CD8-positive, alpha-beta memory T cell (primary cell): ENCODE measurements at places on chromosomes 6 and 20. TPM values are rescaled to one million over a fixed set of nuclear protein-coding genes. Genes with fewer than 3 reads are reported as not detected.

DNA sequence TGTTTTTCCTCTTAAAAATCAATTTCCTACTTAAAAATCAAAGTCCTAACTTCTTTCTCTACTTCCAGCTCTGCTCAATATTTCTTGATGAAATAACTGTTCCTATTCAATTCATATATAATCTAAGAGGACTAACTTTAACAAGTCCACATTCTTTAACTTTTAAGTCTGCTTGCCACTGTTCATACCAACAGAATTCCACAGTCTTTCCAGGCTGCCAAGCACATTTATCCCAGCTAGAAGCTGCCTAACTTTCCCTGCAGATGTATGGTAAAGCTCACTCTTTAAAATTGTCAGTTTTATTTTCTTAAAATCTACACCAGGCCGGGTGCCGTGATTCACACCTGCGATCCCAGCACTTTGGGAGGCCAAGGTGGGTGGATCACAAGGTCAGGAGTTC is 11.5 kb downstream of the CALHM6 start:
- no peak for DNase-seq

GRCh38 chr20:50335105-50335504 is 144.5 kb downstream of the CEBPB start:
- no peak for DNase-seq

DNA sequence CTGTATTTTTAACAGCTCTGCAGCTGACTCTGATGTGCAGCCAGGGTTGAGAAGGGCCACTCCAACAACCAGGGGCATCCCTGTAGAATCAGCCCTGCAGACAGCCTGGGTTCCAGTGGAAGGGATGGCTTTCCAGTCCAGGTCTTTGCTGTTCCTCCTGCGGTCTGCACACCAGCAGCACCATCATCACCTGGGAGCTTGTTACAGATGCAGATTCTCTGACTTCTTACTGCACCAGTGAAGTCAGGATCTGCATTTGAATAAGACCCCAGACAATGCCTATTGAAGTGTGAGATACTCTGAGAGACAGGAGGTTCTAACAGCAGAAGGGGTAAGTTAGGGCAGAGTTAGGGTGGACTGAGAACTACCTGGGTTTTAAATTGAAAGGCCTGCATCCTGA is 151.3 kb downstream of the F13A1 start:
- DNase-seq = no peak

DNA sequence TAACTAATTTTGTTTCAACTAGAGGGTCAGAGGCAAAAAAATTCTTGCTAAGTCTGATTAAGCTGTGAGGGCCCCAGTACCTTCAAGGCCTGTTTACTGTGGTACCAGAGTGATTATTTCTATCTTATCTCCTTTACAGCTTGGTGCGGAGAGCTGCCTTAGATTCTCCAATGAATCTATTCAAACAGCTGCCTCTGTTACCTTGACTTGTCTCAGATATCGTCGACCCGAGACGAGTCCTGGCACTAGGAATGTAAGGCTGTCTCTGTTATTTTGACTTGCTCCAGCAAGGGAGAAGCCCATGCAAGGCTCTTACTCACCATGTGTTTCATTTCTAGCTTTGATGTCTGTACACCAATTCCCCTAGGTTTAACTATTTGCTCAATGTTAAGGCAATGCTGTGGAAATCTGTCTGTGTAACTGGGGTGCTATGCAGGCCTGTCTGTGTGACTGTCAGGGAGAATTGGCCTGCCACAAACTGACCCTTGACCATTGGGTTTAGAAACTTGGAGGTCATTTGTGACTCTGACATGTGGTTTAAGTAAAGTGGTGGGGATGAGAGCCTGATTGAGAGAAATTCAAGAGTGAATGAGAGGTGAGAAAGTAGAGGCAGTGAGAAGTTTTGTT is 10.4 kb upstream of the FKBPL start:
- DNase-seq = no peak

DNA sequence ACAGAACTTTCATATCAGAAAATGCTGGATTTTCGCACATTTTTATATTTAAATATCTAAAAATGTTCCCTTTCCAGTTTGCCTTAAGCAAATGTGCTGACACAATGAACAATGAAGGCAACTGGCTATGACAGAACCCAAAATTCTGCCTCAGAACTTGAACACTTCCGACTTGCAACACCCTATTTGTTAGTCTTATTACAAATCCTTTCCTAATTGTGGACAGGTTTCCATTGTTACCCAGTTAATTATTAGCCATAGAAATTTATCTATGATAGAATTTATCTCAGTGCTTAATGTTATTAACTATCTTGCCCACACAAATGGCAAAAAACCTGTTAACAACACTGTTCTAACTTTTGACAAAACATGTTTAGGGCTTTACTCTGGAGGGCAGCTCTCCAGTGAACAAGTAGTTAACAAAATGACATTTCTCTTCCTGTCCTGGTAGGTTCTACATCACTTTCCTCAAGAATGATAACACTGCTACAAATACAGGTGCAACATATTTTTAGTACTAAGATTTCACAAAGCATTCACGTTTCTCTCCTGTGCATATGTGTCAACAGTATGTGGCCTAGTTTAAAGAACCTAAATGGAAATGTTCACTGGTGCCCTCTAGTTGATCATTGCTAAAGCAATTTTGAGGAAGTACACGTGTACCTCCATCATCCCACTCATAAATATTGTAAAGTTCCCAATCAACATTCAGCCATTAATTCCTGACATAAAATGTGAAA is 58.4 kb downstream of the HIVEP2 start:
- DNase-seq = peak; percentile 44

GRCh38 chr6:52215787-52216186 is 28.5 kb downstream of the IL17F start:
- no peak for DNase-seq

DNA sequence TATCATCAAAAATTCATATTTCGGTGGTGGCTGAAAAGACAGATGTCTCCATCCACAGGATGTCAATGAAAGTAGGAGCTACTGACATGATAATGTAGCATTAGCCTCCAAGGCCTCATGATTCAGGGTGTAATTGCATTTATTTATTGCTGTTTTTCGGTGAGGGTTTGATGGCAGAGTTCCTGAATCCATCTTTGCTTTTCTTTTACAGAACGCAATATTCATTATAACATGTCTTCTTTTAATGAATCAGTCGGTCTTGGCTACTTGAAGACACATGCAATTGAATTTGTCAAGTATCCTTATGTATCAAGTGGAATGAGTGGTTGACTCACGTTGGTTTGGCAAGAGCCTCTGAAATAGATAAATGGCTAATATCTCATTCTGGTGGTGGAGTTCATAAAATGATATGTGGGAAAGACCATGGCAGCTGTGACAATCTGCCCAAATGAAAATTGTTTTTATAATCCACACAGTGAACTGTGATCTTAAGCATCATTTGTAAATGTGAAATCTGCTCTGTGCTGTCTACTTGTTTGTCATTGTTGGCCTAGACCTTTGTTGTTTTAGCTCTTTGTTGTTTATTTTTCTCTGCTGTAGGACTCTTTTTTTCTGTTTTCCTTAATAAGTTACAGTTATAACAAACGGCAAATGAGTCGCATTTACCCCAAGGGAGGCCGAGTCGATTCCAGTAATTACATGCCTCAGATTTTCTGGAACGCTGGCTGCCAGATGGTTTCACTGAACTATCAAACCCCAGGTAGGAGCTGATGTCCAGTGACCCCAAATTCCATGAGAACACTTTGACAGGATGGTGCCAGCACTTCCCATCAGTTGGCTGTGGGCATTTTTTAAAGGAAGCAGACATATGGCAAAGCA is 105.7 kb upstream of the LAMP5 start:
- no peak for DNase-seq

DNA sequence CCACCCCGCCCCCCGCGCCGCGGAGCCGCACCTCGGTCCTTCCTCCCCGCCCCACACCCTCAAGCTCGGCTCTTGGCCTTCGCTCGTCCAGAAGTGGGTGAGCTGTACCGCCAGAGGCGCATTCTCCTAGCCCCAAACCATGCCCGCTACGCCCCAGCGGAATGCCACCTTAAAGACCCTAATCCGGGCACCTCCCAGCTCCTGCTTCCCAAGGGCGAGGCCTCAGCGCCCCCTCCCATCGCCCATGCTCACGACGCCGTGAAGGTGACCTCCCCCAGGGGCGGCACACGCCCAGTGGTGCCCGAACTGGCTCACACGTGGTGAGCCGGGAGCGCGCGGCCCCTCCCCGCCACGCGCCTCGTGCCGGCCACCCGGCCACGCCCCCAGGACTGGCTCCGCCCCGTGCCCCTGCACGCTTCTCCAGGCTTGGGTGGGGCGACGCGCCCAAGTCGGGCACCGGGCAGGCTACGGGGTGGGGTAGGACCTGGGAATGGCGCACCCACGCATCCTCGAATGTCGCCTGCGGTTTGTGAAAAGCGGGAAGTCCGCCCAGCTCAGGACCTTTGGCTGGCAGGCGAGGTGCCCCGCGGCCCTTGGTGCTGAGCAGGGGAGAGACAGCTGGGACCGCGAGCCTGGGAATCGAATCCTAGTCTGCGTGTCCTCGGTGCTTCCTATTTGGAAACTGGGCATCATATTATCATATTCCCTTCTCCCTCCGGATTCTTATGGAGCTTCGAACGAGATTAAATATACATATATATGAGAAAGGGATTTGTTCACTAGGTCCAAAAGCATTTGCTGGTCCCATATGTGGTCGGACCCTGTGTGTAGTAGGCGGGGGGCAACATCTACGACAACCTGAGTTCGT is 941 bp upstream of the SOX12 start:
- DNase-seq = peak; percentile 83

DNA sequence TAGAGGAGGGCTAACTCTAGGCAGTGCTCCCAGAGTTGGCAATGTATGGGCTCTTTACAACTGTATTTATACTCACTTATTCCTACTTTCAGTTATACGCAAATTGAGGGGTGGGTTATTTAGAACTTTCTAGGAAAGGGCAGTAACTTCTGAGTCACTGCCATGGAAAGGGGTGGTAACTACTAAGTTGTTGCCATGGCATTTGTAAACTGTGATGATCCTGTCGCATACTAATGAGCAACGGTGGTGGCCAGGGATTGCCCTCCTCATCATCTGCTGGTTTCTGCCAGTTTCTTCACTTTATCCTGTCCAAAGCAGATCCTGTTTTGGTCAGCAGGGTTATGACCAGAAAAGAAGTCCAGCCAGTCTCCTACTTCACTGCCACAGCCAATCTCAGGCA is 95.5 kb upstream of the PTPRT start:
- no peak for DNase-seq

GRCh38 chr6:159806021-159806458 is 6.0 kb downstream of the PNLDC1 start:
- no peak for DNase-seq

DNA sequence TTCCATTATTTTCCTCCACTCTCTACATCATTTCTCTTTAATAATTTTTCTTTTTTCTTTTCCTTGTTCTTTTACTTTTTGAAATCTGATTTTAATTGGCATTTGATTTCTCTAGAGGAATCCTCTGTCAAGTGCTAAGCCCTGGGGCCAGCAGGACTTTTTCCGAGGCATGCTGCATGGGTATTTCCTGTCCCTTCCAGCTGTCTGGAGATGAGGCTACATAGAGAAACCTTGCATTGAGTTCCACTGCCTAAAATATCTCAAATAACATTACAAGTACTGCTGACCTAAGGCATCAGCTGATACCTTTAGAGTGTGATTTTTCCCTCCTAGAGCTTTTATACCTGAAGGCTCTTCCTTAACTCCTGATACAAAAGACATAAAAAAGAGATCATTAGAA is 6.2 kb downstream of the RNF217 start:
- no peak for DNase-seq

GRCh38 chr20:38132910-38133501 is 32.1 kb downstream of the TGM2 start:
- DNase-seq = no peak

- DNase-seq = peak; percentile 52
Measured at GRCh38 chr6:166998256-166999144, 697 bp upstream of the CEP43 start.

DNA sequence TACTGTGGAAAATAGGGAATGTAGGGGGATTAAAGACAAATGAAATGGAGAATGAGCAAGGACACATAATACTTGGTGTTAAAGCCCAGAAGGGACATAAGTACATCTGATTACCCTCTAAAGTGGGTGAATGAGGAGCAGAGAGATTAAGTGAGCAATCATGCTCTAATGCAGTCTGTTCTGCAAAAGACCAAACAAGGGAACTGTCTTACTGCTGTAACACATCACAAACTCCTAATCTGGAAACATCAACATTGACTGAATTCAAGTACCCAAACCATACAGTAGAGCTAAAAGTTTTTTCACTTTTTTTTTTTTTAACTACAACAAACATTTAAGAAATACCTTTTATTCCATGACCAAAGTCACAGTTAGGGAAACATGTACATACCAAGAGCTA is 19.3 kb upstream of the SLC17A4 start:
- DNase-seq = no peak

DNA sequence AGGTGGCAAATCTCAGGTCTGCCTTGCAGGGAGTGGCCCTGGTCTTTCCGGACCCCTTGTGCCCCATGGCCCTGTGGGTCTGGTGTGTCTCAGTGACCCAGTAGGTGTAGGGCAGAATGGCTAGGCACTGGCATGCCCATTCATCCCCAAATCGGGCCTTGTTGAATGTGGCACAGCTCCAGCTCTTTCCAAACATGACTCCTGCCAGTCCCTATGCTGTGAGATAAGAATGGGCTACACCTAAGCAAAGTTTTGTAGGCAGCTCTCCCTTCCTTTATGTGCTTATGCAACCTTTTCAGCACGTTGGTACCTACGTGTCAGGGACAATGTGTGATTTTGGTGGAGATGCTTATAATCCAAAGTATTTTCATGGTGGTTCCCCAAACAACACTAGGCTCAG is 33.9 kb downstream of the FOXO3 start:
- no peak for DNase-seq

DNA sequence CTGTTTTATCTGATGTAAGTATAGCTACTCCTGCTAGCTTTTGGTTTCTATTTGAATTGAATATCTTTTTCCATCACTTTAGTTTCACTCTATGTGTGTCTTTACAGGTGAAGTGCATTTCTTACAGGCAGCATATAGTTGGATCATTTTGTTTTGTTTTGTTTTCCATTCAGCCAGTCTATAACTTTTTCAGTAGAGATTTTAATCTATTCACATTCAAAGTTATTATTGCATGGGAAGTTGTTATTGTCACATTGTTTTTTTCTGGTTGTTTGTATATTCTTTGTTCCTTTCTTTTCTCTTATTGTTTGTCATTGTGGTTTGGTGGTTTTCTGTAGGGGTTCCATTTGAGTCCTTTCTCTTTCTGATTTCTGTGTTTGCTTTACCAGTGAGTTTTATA is 151.2 kb downstream of the PDE10A start:
- DNase-seq = no peak

The POPDC3 gene
- total RNA-seq = not detected

The PHACTR1 gene
- 0.04 TPM for total RNA-seq

The SRMS gene
- not detected for total RNA-seq

The DST gene
- total RNA-seq = 1.7 TPM

The ZSCAN23 gene
- 1.3 TPM for total RNA-seq

The SASH1 gene
- total RNA-seq = 0.72 TPM

The TFB1M gene
- total RNA-seq = 37.7 TPM

The CPXM1 gene
- 0.46 TPM for total RNA-seq

The SLC32A1 gene
- not detected for total RNA-seq

The PBOV1 gene
- not detected for total RNA-seq

The CRISP3 gene
- not detected for total RNA-seq

The IPCEF1 gene
- total RNA-seq = 19.2 TPM

The TREML2 gene
- total RNA-seq = 0.95 TPM
